ENCODE measurements at places on chromosomes 12 and 14. TPM values are rescaled to one million over a fixed set of nuclear protein-coding genes. Genes with fewer than 3 reads are reported as not detected.

LRRC10 gene
- total RNA-seq, result not detected

CEBPE gene
- total RNA-seq, result not detected

SYT10 gene
- not detected for total RNA-seq

KIF26A gene
- total RNA-seq, result 0.06 TPM

SPX gene
- 0.25 TPM for total RNA-seq

KRT82 gene
- total RNA-seq, result not detected

CLEC2A gene
- not detected for total RNA-seq

ZNF740 gene
- total RNA-seq, result 11.1 TPM

GZMH gene
- total RNA-seq, result not detected

GRIP1 gene
- not detected for total RNA-seq

GALNT6 gene
- total RNA-seq, result 5.0 TPM

GLT8D2 gene
- total RNA-seq, result 82.5 TPM
